Mammary epithelial cell (primary cell): ENCODE measurements at places on chromosomes 12 and 14.

- no peak for DNase-seq
Observed at GRCh38 chr14:101889366-101889765, 75.0 kb upstream of the DYNC1H1 start.

DNA sequence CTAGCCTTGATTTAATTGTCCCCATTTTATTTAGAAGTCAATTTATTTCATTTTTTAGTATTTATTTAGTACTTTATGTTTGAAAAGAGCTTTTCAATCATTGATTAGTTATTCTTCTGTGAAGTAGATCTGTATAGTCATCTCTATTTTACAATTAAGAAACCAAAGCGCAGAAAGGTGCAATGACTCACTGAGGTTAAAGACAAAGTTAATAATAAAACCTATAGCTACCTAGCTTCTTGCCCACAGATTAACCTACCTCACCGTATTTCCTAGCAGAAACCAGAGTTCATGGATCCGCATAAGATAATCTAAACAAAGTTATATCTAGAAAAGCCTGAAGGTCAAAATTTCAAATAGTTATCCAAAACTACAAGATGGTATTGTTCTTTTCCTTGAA lies 176.4 kb downstream of the GRIN2B start:
- DNase-seq: no peak

GRCh38 chr14:104650057-104650980 lies 39.1 kb upstream of the INF2 start:
- no peak for DNase-seq

DNA sequence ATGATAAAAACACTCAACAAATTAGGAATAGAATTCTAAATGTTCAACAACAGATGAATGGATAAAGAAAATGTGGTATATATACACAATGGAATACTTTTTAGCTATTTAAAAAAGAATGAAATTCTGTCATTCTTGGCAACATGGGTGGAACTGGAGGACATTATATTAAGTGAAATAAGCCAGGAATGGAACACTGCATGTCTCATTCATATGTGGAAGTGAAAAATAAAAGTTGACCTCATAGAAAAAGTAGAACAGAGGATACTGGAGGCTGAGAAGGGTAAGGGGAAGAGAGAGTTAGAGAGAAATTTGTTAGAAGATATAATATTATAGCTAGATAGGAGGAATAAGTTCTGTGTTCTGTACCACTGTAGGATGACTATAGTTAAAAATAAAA lies 35.8 kb upstream of the ZFP36L1 start:
- no peak for DNase-seq

DNA sequence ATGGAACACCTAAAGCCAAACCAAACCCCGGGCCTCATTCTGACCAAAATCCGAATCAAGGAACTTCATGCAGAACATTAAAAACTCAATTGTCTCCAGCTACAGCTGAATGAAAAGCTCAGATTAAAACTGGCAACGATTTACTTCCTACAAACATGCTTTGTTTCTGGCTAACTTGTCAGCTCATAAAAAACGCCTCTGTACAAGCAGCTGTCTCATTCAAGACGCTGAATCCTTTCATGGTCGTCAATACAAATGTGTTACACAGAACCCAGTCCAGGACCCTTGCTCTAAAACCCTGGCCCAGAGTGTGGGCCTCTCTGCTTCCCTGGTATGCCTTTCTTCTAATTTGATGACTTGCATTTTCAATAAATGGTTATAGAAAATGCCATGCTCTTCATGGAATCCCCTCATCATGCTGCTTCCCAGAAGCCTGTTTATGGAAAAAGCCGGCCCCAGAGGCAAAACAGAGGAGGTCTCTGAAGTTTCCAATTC lies 183.1 kb downstream of the PHLDA1 start:
- no peak for DNase-seq

DNA sequence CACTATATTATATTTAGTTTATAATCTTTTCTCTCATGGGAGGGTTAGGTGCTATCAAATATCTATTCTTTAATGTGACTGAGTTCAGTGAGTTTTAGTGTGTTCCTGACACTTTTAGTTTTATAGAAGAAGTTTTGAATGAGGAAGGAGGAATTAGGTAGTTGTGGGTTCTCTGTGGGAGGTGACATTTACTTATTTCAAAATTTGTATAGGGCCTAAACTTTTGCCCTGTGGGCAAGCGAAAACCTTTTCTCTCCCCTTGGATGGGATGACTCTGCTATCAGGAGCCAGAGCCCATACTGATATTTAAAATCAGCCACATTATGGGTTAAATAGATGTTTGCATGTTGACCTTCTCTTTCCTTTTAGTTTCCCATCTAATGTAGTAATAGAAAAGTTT lies 43.6 kb downstream of the SPATS2 start:
- no peak for DNase-seq

DNA sequence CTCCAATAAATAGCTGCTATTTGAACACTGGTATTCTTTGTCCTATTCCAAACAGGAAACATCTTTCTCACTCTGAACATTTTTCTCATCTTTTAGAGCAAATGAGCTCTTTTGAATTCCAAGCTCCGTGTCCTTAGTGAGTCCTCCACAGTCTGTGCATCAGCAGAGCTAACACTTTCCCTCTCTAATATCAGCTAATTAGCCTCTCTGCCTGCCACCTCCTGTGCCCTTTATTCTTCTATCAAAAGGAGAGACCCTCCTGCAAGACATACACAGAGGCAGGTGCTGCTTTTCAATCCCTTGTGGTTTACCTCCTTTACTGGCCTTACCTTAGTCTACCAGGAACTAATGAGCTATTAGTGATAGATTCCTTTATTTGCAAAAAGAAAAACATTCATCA lies 178.5 kb downstream of the SLC35F4 start:
- DNase-seq: no peak

DNA sequence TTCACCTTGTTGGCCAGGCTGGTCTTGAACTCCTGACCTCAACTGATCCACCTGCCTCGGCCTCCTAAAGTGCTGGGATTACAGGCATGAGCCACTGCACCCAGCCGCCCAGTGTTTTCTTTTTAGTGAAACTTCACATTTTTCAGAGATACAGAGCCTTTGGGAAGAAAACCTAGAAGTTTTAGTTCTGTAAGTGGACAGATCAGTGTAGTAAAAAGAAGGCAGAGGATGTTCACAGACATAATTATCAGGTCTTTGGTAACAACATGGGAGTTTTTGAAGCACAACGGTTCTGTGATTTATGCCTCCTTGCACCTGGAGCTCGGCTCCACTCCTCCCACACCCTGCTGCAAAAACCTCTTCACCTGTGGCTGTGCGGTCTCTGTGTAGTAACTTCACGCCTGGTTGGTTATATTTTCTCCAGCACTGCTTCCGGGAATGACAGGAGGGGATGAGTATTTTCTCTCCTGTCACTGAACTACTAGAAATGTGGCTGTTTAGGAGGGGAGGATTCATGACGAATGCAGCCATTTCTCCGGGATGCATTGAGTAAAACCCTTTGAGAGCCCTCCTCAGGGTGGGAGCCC lies 67.0 kb downstream of the ARF6 start:
- DNase-seq: no peak

GRCh38 chr14:68011406-68012028 lies 191.9 kb downstream of the RAD51B start:
- DNase-seq: no peak

DNA sequence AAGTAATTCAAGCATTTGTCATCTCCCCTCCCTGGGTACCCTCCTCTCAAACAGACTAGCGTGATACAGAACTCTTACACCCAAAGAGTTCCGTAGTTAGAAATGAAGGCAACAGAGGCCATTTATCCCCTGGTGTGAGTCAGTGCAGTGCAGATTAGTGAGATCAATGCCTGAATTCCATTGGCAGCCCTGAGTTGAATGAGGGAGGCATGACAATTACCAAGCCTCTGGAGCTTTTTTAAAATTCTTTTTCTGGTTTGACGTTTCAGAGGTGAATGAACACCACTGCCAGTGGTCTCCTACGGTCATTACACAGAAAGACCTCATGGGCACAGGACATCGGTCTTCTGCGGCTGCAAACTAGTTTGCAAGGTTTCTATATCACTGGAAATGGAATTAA lies 94.4 kb downstream of the PRIMA1 start:
- no peak for DNase-seq

DNA sequence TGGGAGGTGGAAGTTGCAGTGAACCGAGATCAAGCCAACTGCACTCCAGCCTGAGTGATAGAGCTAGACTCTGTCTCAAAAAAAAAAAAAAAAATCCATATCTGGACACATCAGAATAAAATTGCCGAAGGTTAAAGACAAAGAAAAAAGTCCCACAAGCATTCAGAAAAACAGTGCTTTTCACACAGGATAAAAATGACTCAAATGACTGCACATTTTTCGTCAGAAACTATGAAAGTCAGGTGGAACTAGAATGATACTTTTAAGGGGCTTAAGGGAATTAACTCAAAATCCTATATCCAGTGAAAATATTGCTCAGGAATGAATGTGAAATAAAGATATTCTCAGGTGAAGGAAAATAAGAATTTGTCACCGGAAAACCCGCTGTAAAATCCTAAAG lies 12.9 kb downstream of the COPS7A start:
- no peak for DNase-seq

- DNase-seq: no peak
Observed at GRCh38 chr14:52400846-52401245, 86.7 kb downstream of the PTGER2 start.

GRCh38 chr14:38089123-38089522 lies 118.6 kb upstream of the SSTR1 start:
- no peak for DNase-seq

GRCh38 chr12:18358930-18359329 lies 97.6 kb downstream of the PIK3C2G start:
- no peak for DNase-seq

DNA sequence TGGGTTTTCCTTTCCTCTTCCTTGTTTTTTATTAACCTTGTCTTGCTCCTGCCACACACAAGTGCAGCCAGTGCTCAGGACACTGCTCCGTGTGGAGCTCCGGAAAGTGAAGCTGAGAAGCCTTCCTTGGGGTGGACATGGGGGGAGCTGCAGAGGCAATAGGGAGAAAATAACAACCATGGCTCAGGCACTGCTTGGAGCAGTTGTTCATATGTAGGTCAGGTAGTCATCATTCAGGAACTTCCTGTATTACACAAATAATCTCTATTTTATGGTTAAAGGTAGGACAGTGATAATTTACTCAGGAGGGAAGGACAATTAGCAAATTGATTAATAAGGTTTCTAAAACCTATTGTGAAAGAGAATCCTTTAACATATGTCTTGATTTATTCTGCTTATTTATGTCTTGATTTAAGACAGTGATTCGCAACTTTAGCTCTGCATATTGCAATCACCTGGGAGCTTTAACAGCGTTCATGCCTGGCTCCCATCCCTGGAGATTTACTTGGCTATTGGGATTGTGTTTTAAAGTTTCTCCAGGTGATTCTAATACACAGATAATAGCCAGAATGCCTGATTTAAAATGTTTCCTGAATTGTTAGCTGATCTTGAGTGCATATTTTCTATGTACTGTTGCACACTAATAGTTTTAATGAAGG lies 92.1 kb downstream of the ETV6 start:
- DNase-seq: peak; percentile 58

DNA sequence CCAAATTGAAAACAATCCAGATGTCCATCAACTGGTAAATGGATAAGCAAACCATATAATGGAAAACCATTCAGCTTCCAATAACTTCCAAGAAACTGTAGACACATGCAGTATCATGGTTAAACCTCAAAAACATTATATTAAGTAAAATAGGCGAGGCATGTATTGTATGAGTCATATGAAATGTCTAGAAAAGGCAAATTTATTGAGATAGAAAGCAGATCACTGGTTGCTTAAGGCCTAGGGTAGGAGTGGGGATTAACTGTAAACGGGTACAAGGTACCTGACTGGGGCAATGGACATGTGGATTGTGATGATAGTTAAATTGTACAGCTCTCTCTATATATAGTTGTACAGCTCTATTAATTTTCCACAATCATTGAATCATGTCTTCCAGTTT lies 21.3 kb upstream of the PAPLN start:
- peak; percentile 12 for DNase-seq

- peak; percentile 72 for DNase-seq
Observed at GRCh38 chr12:76890151-76891143, 11.6 kb upstream of the CSRP2 start.

- DNase-seq: no peak
Observed at GRCh38 chr12:113468365-113469223, 3.1 kb downstream of the LHX5 start.

- no peak for DNase-seq
Observed at GRCh38 chr12:6644903-6645302, 2.3 kb downstream of the ACRBP start.

GRCh38 chr12:130715998-130716968 lies at the start of gene RIMBP2:
RIMBP2 (minus strand) TSS chr12:130716299; CDS start chr12:130479013, 237,286 bp downstream.
- DNase-seq: peak; percentile 25

DNA sequence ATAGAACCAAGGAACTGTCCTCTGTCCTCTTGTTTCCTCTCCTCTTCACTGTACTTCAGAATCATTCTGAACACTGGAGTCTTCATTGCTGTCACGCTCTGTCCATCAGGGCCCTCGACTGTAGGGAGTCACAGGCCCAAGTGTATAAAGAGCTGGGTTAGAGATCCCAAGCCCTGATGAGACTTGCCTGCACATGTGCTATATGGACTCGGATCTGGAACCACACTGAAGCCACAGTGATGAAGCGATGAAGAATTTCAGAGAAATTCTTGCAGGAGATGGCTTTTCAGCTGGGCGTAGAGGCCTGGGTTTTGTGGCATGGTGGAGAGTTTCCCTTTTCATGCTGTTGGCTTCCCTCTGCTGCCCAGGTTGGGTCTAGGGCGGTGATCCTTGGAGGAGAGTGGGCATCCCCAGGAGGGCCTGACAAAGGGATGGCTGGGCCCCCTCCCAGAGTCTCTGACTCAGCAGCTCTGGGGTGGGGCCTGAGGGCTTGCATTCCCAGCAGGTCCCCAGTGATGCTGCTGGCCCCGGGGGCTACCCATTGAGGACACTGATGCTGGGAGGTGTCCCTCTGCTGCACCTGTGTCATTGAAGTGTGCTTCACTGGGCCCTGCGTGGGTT lies 39.6 kb upstream of the YY1 start:
- DNase-seq: peak; percentile 59

DNA sequence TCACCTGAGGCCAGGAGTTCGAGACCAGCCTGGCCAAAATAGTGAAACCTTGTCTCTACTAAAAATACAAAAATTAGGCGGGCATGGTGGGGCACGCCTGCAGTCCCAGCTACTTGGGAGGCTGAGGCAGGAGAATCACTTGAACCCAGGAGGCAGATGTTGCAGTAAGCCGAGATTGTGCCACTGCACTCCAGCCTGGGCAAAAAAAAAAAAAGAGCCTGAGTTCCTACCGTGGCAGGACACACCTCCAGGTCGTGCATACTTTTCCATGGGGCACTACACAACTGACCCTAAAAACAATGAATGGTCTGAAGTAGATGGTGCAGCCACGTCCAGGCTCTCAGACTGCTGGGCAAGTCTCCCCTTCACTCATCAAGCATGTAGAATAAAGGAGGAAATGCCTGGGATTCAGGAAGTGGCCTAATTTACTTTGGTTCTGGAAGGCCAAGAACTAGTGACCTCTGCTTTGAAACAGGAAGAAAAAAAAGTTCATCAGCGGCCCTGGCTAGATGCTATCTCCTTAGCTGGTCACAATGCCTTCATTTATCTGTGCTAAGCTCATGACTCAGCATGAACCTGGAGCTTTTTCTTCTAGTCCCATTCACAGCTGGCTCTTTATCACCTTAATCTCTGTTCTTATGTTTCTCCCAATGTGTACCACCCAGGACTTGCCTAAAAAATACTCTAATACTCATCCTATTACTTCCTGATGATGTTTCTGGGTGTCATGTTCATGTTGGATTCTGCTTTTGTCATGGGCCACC lies 55.8 kb upstream of the OR6J1 start:
- DNase-seq: peak; percentile 52
